ENCODE measurements at places on chromosomes 6 and 20.

- no peaks in the 10 kb centered on the region for H3K36me3 ChIP-seq
- H3K27me3 ChIP-seq: peaks cover 3% of the 10 kb centered on the region
- no peak overlapping the region for H3K4me3 ChIP-seq
- no peaks in the 10 kb centered on the region for H3K4me1 ChIP-seq
- H3K27ac ChIP-seq: no peak overlapping the region
- no peak for DNase-seq
Measured at GRCh38 chr6:51550243-51550642, 537.2 kb downstream of the PKHD1 start.

DNA sequence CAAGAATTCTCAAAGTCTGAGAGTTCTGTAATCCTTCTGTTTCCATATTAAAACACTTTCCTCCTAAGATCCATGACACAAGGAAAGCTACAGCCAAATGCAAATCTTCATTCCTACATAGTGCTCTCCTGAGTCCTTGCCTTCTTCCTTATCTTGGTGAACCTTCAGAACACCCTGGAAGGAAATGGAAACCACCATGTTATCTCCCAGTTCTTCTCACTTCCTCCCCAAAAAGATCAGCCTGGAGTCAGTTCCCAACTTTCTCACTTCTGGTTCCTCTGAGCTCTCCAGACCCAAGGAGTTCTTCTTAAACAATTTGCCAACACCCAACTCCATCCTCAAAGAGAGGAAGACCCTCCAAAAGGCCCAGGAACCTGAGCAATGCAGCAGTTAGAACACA, 193.3 kb upstream of the CCN2 start:
- H3K27me3 ChIP-seq: no peaks in the 10 kb centered on the region
- H3K36me3 ChIP-seq: no peaks in the 10 kb centered on the region
- H3K4me1 ChIP-seq: peaks cover 26% of the 10 kb centered on the region
- H3K27ac ChIP-seq: no peak overlapping the region
- H3K4me3 ChIP-seq: no peak overlapping the region

DNA sequence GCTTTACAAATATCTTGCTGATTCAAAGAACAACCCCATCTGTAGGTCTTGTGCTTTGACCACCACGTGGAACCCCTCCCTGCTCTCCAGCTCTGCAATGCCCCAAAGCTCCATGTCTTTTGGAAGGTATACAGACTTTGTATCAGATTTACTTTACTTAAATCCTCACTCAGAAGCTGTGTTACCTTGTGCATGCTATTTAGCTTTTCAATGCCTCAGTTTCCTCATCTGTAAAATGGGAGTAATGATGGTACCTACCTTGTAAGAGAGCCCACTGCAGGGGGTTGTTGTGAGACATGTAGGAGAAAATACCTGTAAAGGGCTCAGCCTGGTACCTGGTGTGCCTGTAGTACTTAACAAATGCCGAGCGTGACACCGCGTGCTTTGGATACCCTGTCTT, 200.2 kb upstream of the CHD6 start:
- no peak overlapping the region for H3K27ac ChIP-seq
- no peaks in the 10 kb centered on the region for H3K27me3 ChIP-seq
- no peak overlapping the region for H3K4me3 ChIP-seq

GRCh38 chr6:144882425-144882824, 597.3 kb downstream of the UTRN start:
- H3K27ac ChIP-seq: no peak overlapping the region
- H3K4me3 ChIP-seq: no peak overlapping the region
- no peaks in the 10 kb centered on the region for H3K27me3 ChIP-seq
- no peak for DNase-seq
- H3K4me1 ChIP-seq: no peaks in the 10 kb centered on the region
- no peaks in the 10 kb centered on the region for H3K36me3 ChIP-seq

DNA sequence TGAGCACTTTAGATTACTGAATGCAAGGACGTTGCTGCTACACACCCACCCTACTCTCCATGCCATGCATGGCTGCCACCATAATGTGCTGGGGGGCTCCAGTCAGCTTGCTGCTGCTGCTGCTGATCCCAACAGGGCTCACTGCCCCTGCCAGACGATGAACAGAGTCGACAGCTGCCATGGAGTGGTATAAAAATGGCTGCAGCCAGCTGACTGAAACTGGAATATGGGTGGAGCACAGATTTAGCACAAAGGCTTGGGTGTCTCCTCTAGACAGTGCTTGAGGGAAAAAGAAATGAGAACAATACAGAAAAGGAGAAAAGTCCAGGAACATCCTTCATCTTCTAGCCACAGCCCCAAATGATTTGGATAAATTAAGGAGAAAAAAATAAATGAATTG, 150.7 kb downstream of the PDSS2 start:
- H3K36me3 ChIP-seq: no peaks in the 10 kb centered on the region
- no peak overlapping the region for H3K27ac ChIP-seq
- H3K4me3 ChIP-seq: no peak overlapping the region
- no peaks in the 10 kb centered on the region for H3K4me1 ChIP-seq
- no peaks in the 10 kb centered on the region for H3K27me3 ChIP-seq

DNA sequence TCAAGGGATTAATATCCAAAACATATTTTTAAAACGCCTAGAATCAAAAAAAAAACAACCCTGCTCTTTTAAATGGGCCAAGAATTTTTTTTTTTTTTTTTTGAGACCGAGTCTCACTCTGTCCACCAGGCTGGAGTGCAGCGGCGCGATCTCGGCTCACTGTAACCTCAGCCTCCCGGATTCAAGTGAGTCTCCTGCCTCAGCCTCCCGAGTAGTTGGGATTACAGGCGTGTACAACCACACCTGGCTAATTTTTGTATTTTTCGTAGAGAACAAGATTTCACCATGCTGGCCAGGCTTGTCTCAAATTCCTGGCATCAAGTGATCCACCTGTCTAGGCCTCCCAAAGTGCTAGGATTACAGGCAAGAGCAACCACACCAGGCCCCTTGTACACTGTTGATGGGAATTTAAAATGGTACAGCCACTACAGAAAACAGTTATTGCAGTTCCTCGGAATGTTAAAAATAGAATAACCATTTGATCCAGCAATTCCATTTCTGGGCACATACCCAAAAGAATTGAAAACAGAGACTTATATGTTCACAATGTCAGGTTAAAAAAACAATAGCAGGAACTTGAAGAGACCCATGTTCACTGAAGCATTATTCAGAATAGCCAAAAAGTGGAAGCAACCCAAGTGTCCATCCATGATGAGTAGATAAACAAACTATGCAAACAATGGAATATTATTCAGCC, 3.1 kb upstream of the MYL9 start:
- no peak overlapping the region for H3K27ac ChIP-seq
- no peak for DNase-seq
- H3K4me1 ChIP-seq: peaks cover 22% of the 10 kb centered on the region
- no peaks in the 10 kb centered on the region for H3K27me3 ChIP-seq
- no peak overlapping the region for H3K4me3 ChIP-seq

GRCh38 chr6:7701212-7701834, 24.6 kb upstream of the BMP6 start:
- no peak overlapping the region for H3K4me3 ChIP-seq
- H3K27ac ChIP-seq: no peak overlapping the region
- peaks cover 15% of the 10 kb centered on the region for H3K4me1 ChIP-seq
- DNase-seq: no peak

DNA sequence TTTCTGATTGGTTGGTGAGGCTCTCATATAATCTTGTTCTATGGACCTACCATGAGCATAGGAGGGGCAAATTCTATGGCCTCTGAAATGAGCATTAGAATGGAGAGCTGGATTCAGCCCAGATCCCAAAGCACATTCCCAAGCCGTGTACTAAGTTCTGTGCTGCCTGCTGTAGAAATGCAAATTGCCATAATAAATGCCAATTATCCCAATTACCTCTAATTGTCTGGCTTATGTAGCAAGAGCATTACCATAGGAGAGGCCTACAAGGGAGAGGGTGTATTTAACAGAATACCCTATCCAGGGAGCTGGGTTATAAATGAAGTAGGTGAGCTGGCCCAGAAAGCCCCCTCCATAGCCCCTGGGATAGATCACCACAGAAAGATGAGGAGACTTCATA, 126.8 kb downstream of the LRFN2 start:
- H3K36me3 ChIP-seq: no peaks in the 10 kb centered on the region
- H3K27ac ChIP-seq: no peak overlapping the region
- no peak overlapping the region for H3K4me3 ChIP-seq
- no peak for DNase-seq
- H3K4me1 ChIP-seq: no peaks in the 10 kb centered on the region
- H3K27me3 ChIP-seq: peaks cover 3% of the 10 kb centered on the region

DNA sequence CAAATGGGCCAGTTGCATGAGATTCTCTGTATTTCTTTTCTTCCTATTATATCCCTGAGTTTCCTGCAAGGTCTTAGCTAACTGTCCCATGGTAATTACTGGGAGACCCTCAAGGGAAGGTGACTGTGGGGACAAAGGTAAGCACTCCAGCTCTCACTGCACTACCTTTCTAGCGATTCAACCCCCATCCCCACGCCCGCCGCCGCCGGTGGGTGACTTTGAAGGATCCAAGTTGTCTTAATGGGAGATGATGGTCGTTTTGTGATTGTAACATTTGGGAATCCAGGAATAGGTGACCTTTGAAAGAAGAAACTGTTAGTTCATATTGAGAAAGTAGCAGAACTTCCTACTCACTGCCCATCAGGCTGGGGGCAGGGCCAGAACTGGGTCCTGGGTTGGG, 265.5 kb downstream of the LRFN2 start:
- no peaks in the 10 kb centered on the region for H3K4me1 ChIP-seq
- H3K36me3 ChIP-seq: no peaks in the 10 kb centered on the region

DNA sequence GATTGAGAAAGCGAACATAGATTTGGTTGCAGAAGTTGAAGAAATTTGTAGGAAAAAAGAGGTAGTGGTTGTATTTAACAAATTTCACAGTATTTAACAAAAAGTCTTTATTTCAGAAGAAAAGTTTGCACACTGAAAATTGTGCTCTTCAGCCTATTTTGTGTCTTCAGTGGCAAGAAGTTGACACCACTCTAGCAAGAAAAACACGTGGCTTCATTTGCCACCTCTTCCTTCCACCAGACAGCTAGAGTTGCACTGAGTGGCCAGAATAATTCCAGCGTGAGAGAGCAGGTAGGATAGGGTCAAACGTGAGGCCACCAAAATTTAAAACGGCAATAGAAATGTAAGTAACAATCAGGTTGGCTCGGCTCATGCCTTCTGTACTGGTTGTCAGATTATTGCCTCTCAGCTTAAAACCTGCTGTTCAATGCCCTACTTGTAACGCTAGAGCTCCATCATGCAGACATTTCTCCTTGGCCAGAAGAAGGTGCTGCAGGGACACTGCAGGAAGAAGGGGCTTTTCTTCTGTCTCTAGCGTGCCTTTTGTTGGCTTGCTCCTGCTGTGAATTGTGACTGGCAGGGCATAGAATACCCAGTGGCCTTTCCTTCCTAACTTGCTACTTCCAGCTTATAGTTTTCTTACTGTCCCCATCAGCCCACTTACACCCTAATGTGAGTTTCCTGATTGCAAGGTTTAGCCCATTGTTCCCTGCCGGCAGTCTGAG, 12.1 kb downstream of the TRAPPC3L start:
- H3K4me3 ChIP-seq: no peak overlapping the region
- H3K27me3 ChIP-seq: peaks cover 9% of the 10 kb centered on the region
- peaks cover 28% of the 10 kb centered on the region for H3K4me1 ChIP-seq
- H3K36me3 ChIP-seq: no peaks in the 10 kb centered on the region
- DNase-seq: no peak

DNA sequence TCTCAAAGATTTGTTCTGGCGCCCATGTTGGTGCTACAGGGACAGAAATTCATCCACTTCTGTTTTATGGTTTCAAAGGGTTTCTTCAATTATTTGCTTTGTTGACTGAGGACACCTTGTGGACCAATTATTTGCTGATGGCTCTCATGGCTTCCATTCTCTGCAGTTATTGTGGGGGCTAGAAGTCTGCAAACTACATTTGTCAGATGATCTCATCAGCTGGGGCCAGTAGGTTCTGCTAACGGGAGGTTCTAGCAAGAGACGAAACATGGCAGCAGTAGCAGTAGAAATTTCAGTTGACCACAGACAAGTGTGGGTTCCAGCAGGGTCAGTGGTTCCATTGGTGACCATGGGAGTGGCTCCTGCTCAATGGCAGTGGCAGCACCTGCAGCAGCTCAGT, 72.8 kb upstream of the BLCAP start:
- H3K27me3 ChIP-seq: peaks cover 62% of the 10 kb centered on the region
- H3K36me3 ChIP-seq: no peaks in the 10 kb centered on the region
- no peak overlapping the region for H3K4me3 ChIP-seq
- DNase-seq: no peak

DNA sequence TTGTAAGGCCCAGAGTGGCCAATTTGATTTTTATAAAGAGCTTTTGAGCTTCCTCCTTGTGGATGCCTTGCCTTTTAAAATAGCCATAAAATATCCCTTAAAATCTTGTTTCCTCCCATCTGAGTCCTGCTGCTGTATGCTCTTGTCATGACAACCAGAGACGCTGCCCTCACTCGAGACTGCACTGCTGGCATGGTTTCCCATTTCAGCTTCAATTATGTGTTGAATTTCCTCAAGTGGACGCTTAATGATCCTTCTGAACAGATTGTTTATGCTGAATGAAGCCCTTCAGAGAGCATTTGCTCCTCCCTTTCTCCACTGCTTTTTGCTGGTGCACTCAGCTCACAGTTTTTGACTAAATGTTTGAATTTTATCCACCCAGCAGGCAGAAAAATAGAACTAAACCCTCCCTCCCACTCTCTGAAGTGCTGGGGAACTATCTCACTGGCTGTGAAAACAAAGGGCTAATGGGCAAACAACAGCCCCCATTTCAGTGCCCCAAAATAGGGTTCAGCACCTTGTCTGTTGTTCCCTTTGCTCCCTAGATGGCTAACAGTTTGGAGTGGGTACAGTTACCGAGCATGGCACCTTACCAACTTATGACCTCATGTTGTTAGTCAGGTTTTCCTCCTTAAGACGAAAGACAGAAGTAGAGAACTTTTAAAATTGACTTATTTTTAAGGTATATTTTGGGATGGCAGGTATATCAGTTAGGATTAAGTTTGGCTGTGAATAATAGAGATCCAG, 45.5 kb upstream of the RNF8 start:
- peaks cover 38% of the 10 kb centered on the region for H3K36me3 ChIP-seq
- H3K4me3 ChIP-seq: no peak overlapping the region
- H3K27me3 ChIP-seq: no peaks in the 10 kb centered on the region
- DNase-seq: no peak

GRCh38 chr6:33914645-33915044, 110.8 kb upstream of the MLN start:
- H3K36me3 ChIP-seq: no peaks in the 10 kb centered on the region
- H3K27ac ChIP-seq: no peak overlapping the region
- peaks cover 5% of the 10 kb centered on the region for H3K27me3 ChIP-seq
- no peak for DNase-seq
- no peak overlapping the region for H3K4me3 ChIP-seq

DNA sequence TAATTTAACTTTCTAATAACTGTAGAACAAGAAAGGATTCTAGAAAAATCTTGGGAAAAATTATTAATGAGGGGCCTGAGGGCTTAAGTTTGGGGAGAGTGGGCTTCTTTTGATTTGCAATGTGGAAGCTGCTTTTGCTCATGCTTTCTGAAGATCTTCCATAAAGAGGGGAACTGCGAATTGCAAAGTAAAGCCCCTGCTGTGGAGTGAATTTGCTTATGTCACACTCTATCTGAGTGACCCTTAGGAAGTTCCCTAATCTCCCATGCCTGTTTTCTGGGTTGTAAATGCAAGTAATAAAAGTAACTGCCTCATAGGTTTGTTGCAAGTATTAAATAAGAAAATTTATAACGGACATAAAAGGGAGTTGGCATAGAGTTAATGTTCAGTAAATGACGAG, 301.2 kb downstream of the PLCB1 start:
- DNase-seq: no peak
- no peak overlapping the region for H3K27ac ChIP-seq
- no peaks in the 10 kb centered on the region for H3K36me3 ChIP-seq
- peaks cover 3% of the 10 kb centered on the region for H3K4me1 ChIP-seq
- no peak overlapping the region for H3K4me3 ChIP-seq
- no peaks in the 10 kb centered on the region for H3K27me3 ChIP-seq

GRCh38 chr6:158706369-158706982, 56.6 kb downstream of the SYTL3 start:
- H3K27me3 ChIP-seq: no peaks in the 10 kb centered on the region
- H3K4me3 ChIP-seq: no peak overlapping the region
- peaks cover 28% of the 10 kb centered on the region for H3K4me1 ChIP-seq
- peaks cover 15% of the 10 kb centered on the region for H3K36me3 ChIP-seq
- peak; percentile 61 for DNase-seq

All from SJSA1 (cell line).